NCI-H1092 treated with DMSO at 0.1 percent for 48 hours (cell line): ENCODE measurements at places on chromosomes 11 and 22.

DNA sequence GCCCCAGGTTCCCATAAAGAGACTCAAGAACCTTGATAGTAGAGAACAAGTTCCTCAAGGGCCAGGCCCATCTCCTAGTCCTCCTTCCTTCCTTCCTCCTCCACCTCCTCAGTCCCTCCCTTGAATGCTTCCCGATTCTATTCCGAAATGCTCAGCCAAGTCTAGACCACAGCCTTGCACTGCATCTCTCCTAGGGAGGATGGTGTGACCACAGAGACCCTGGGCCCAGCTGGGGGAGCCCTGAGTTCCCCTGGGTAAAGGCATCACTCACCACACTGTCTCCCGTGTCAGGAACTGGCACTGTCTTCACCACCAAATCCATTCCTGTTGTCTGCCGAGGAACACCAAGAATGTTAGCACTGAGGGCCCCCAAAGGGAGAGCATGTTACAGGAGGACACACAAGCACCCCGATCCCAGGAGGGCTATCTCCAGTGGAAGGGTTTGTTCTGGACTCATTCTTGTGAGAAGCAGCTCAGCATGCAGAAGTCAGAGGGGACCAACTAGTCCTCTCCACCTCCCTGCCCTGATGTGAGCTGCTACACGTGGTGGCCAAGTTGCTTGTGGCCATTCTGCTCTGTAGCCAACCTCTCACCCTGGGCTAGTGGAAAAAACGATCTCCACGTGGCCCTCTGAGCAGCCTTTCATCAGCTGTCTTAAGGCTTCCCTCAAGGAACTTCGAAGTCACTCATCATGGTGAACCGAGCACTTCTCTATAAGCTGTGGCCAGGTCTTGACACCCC, 8.7 kb downstream of the IFT27 start:
- no peak for DNase-seq

- DNase-seq: no peak
These were observed 206.2 kb upstream of the LRRC4C start for GRCh38 chr11:41665441-41666360.

GRCh38 chr11:90355200-90355599, 132.4 kb upstream of the CHORDC1 start:
- DNase-seq: no peak

DNA sequence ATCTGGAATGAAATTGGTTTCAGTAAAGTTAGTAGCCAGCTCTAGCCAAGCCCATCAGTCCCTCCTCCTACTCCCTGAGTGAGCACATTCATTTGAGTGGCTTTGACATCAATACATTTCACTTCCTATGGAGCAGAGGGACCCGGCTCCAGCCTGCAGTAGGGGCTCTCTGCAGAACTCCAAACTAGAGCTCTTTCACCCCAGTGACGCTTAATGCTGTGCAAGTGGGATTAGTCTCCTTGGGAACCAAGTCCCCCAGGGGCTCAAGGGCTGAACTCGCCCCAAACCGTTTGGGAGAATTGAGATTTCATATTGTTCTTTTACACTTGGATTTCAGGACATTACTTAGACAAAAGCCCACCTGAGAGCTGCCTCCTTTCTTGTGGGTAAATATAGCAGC, 4.4 kb upstream of the FAM181B start:
- DNase-seq: no peak

- DNase-seq: no peak
These were observed 236.7 kb downstream of the TTC28 start for GRCh38 chr22:28442711-28443525.

DNA sequence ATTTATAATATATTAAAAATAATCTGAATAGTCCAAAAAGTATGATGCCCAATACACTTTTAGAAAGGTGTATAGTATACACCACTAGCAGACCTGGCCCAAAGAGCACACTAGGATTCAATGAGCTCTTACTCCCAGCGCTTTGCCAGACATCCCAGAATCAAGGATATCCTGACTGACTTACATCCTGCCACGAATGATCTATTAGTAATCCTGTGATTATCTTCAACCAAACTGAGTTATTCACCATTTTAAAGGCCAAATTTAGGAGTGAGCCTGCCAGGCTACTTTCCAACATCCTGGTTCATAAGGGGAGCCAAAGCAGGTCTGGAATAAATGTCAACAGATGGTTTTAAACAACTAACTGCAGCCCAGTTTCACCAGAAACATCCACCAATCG, 60.8 kb upstream of the FAM181B start:
- no peak for DNase-seq

GRCh38 chr11:2214527-2215229, 43.1 kb upstream of the TH start:
- DNase-seq: no peak

GRCh38 chr22:23781511-23782183, 5.1 kb upstream of the SMARCB1 start:
- no peak for DNase-seq

GRCh38 chr11:32231909-32232493, 141.1 kb downstream of the RCN1 start:
- DNase-seq: no peak

GRCh38 chr22:48717883-48718817, 1109.5 kb downstream of the BRD1 start:
- no peak for DNase-seq

- DNase-seq: no peak
These were observed 34.3 kb downstream of the GRIK4 start for GRCh38 chr11:120545813-120546212.

DNA sequence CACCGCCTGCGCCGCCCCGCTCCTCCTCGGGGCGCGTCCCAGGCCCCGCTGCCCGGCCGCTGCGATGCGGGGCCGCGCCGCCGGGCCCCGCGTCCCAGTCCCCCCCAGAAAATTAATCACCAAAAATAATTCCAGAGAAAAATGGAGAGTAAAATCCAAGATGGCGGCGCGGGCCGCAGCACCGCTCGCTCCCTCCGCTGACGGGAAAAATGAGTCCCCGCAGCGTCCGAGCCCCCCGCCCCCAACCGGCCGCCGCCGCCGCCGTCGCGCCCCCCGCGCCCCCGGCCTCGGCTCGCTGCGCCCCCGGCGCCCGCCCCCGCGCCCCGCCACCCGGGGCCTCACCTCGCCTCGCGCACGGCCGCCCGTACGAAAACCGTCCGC, at the start of gene KMT5B:
Gene KMT5B, minus strand, starts transcription at position 162 of the 381 bp plus-strand sequence. CDS start 23,220 bp downstream, outside the sequence.
- peak; percentile 60 for DNase-seq

GRCh38 chr11:101438126-101438525, 145.7 kb downstream of the TRPC6 start:
- DNase-seq: no peak

DNA sequence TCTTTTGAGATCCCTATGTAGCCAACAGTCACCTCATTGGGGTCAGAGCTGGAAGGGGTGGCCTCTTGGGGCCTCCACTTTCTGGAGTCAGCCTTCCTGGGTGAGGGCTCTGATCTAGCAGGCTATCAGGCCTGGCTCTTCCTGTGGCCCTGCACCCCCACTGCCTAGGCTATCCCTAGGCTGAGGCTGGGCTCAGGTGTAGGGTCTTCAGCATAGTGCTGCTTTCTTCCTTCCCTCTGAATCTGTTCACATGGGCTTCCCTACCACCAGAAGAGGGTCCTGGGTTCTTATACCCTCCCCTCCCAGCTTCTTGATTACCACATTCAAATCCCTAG, 456 bp upstream of the SPI1 start:
- no peak for DNase-seq

GRCh38 chr11:27188696-27189095, 148.1 kb downstream of the BBOX1 start:
- DNase-seq: no peak
